ENCODE measurements at places on chromosomes 16 and 17.

DNA sequence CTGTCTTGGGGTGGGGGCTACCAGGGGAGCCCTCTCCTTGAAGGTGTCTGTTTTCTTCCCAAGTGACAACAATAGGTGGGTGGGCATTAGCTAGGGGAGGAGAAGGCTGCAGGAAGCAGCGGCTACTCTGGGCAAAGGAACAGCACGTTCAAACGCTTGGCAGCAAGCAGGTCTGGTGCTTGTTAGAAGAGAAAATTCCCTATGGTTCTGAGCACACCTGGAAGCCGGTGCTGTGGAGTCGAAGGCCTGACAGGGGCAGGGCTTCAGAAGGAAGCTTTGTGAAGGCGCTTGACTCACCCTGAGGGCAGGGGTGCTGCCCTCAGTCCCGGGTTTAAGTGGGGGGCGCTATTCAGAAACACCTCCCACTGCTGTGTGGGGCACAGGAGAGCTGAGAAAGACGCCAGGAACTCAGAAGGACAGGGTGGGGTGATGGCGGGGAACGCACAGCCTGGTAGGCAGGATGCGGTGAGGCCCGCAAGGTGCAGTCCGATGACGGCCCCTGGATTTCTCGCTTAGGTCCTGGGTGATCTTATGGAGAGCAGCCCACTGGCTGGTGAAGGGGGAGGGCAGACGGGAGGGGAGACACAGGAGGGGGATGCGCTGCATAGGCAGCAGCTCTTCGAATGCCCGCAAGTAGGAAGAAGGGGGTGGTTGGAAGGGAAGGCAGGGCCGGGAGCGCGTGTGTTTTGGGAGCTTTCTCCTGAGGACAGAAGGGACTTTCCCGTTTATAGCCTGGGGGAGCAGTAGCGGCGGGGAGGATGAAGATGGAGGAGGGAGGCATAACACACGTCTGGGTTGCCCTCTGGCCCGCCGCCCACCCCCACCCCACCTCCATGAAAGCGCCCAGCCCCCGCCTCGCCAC lies 3.2 kb downstream of the GJD3 start:
- no peak for DNase-seq

- DNase-seq: no peak
Observed at GRCh38 chr17:21517538-21518293, 141.6 kb downstream of the KCNJ12 start.

DNA sequence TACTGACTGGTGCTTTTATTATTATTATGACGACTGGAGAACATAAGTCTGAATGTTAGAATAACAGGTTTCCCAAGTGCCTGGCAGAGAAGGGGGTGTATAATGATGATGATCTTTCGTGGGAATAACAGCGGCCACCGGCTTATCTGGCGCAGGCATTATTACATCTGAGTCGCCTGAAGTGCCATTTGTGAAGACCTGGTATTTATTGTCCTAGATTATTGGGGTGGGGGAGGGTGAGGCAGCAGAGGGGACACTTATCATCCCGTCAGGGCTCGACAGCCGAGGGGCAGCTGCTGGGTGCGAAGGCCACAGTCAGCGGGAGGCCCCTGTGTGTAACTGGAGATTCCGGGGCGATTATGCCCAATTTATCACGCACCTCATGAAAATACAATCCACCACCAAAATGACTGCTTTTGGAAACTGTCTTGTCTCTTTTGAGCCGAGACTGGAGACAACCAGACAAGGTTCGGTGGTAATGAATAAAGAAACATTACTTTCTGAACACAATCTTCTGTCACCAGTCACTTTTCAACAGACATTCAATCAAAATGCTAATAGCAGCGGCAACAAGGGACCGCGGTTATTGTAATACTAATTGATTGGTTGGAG lies 199.3 kb downstream of the CCDC182 start:
- no peak for DNase-seq

GRCh38 chr17:80468242-80468641 lies 8.2 kb downstream of the NPTX1 start:
- DNase-seq: no peak

DNA sequence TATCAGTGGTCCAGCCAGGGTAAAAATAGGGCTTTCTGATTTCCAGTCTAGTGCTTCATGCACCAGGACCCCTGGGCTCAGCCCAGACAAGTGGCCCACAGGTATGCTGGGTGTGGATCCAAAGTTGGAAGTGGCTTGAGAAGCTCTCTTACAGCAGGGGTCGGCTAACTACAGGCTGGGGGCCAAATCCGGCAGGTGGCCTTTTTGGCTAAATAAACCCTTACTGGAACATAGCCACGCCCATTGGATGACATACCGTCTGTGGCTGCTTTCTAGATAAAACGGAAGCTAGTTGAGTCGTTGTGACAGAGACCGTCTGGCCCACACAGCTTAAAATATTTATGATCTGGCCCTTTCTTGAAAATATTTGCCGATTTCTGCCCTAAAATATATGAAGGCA lies 119.0 kb upstream of the CDC42EP4 start:
- no peak for DNase-seq

DNA sequence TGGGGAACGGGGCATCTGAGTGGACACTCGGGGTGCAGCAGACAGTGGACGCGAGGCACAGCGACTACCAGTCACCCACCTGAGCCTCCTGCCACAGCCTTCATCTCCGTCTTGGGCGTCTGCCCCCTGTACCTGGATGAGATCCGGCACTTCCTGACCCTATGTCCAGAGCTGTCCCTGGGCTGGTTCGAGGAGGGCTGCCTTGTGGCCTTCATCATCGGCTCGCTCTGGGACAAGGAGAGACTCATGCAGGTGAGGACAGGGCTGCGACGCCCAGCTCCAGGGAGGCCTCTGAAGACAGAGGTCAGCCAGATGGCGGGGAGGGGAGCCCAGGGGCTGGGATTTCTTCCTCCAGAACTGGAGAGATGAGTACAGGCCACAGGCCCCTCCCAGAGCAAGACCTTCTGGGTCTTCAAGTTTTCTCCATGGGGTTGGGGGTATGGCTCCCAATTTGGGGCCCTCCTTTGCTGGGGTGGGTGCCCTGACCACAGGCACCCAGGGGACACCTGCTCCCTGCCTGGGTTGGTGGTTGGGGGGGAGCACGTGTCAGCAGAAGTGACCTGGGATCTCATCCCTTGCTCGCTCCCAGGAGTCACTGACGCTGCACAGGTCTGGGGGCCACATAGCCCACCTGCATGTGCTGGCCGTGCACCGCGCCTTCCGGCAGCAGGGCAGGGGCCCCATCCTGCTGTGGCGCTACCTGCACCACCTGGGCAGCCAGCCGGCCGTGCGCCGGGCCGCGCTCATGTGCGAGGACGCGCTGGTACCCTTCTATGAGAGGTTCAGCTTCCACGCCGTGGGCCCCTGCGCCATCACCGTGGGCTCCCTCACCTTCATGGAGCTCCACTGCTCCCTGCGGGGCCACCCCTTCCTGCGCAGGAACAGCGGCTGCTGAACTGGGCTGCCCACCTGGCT lies 1.9 kb downstream of the AANAT start:
- DNase-seq: no peak

GRCh38 chr16:129075-129474 lies 9.4 kb downstream of the NPRL3 start:
- no peak for DNase-seq

- DNase-seq: no peak
Observed at GRCh38 chr17:3554440-3554839, 3.2 kb downstream of the TRPV3 start.

GRCh38 chr17:9226794-9227135 lies 205.5 kb downstream of the NTN1 start:
- no peak for DNase-seq

- no peak for DNase-seq
Observed at GRCh38 chr16:53832896-53833544, 129.1 kb downstream of the FTO start.

GRCh38 chr17:60809421-60809820 lies 131.8 kb downstream of the BCAS3 start:
- no peak for DNase-seq

DNA sequence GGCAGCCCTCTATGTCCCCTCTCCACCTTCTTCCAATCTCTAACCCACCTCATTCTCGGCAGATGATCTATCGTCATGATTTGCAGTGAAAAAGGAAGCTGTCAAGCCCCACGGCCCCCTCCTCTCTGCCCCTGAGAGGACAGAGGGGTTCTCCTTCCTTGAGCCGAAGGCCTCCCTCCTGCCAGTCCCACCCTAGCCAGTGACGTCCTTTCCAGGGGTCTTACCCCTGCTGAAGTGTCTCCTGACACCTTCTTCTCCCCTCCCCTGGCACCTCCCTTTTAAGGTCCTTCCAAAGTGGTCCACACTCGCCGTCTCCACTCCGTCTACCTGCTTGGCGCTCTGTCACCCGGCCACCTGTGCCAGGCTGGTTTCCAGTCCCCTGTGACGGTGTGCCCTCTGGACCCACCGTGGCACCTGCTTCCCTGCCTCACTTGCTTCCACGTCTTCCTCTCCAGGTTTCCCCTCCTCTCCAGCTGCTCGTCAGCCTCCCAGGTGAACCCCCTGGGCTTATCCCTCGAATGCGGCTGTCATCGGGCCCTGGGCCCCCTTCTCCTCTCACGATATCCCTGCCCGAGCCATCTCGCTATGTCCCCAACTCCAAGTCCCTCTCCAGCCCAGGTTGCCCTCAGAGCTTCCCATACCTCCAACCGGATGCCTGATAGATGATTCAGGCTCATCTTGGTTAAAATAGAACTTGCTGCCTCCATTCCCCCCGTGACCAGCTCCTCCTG lies 5.7 kb downstream of the CCDC102A start:
- no peak for DNase-seq
